ENCODE measurements at places on chromosomes 16 and 17.
A peak's percentile ranks its signal among the peaks of the same experiment; 100 is the strongest.

- no peak for DNase-seq
These were observed 1.3 kb downstream of the C17orf67 start for GRCh38 chr17:56832446-56832845.

GRCh38 chr16:64394061-64394460, 727.8 kb downstream of the CDH11 start:
- no peak for DNase-seq

DNA sequence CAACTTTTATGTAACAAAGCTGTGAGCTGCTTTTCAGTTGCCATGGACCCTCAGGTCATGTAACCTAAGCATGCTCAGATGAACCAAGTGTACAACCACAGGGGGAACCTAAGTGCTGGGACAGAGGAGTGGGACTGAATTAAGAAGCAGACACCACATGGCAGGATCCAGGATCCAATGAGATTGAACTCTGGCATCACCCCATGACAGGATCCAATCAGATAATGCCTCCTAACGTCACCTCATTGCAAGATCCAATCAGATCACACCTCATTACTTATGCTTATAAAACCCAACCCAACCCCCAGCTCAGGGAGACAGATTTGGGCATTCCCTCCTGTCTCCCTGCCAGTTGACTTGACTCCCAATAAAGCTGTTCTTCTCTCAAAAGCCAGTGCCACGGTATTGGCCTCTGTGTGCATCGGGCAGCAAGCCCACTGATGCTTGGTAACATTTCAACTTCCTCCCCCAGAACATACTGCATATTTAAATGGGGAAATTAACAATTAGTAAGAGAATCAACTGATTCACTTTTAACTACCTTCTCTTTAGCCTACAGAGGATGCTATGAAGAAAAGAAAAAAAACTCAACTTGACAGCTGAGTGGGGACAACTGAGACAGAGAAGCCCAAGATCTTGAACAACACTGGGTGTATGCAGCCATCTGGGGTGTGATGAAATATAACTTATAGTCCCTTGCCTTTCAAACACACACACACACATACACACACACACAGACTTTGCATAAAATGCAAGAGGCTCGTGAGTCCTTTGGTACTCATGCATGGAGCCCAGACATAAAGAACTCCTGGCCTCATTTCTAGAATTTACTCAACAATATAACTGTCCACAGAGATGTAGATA, 148.4 kb downstream of the SLC39A11 start:
- DNase-seq = peak; percentile 32

- no peak for DNase-seq
These were observed 13.8 kb upstream of the ZC3H18 start for GRCh38 chr16:88556294-88556988.

DNA sequence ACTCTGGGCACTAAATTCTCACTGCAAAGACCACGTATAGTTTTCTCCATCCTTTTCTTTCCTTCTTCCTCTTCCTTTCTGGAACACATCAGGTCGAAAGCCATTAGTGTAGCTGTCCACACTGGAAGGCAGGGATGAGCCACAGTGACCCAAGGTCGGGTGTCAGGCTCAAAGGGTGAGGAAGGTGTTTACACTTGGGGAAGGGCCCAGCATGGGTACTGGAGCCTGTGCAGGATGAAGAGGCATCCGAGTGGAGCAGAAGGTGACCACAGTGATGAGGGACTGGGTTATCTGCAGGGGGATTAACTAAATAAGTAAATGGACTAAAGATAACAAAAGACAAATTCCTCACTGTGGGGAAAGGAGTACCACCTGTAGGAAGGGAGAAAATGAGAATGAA, 164.0 kb downstream of the SOX9 start:
- no peak for DNase-seq

GRCh38 chr17:8176197-8176940, at the start of gene TMEM107:
TMEM107 (minus strand) TSS chr17:8176380; CDS start chr17:8176286, 94 bp downstream.
- DNase-seq = peak; percentile 81

Data from HT1080 (cell line).